ENCODE measurements at places on chromosomes 2 and 18.

DNA sequence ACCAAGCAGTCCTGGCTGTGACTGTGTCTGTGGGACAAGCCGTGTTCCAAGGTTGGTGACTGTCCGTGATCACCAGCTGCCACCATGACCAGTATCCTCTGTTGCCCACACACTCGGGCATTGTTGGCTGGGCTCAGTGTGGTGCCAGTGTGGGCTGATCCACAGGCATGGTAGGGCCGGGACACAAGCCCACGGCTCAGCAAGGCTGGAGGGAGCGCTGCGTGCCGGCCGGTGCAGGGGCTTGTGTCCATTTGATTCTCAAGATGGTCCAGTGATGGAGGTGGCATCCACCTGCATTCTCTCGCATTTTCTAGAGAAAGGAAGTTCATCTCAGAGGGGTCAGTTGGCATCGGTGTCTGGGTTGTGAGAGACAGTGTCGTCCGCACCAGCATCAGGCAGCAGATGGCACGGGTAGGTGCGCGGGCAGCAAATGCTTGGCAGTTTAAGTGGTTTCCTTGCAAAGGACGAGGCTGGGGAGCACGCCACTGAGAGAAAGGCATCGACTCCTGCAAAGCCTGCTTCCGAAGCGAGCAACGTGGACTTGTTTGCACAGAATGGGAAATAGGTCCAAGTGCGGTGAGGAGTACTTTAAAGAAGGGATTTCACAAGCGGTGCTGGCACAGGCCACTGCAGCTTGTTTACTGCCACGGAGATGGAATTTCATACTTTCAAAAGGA is 20.9 kb downstream of the TWIST2 start:
- peak; percentile 95 for DNase-seq

- DNase-seq: no peak
Measured at GRCh38 chr2:127177617-127178263, 42.4 kb downstream of the CYP27C1 start.

DNA sequence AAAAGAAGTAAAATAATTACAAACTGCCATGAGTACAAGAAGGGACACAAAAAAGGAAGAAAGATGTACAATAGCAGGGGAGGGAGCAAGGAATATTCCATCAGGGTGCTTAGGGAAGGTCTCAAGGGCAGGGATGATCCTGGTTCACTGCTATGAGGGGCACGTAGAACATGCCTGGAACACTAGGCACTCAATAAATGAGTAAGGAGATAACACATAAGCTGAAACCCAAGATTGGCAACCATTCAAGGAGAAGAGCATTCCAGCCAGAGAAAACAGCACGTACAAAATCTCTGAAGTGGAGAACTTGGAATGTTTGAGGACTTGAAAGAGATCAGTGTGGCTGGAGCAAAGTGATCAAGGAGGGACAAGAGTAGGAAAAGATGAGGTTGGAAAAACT is 103.2 kb downstream of the FAM161A start:
- peak; percentile 76 for DNase-seq

GRCh38 chr18:36264283-36264682 is 33.2 kb upstream of the FHOD3 start:
- DNase-seq: peak; percentile 12

DNA sequence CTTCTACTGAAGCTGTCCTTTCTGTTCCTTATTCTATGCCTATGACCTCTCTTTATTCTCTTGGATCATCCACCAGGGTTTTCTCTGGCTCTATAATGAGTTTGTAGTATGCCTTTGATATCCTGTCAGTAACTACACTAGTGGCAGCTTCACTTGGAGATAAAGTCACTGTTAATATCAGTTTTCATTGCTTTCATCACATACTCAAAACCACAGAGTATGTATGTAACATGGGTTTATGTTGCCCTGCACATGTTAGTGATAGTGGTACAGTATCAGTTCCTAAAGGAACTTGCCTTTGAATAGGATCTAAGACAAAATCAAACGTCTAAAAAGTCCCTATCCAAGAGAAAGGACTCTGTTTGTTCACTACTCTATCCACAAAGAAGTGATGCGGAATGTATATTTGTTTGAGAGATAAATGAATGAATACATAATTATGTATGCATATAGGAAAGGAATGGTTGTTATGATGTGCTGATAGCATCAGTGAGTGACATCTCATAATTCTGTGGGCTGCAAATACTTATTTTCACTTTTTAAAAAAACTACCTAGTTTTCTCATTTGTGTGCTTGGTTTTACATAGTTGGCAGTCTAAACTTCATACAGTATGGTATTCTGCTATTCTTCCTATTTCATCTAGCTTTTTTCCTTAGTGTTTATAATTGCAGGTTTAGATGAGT is 45.1 kb downstream of the TET3 start:
- DNase-seq: no peak

DNA sequence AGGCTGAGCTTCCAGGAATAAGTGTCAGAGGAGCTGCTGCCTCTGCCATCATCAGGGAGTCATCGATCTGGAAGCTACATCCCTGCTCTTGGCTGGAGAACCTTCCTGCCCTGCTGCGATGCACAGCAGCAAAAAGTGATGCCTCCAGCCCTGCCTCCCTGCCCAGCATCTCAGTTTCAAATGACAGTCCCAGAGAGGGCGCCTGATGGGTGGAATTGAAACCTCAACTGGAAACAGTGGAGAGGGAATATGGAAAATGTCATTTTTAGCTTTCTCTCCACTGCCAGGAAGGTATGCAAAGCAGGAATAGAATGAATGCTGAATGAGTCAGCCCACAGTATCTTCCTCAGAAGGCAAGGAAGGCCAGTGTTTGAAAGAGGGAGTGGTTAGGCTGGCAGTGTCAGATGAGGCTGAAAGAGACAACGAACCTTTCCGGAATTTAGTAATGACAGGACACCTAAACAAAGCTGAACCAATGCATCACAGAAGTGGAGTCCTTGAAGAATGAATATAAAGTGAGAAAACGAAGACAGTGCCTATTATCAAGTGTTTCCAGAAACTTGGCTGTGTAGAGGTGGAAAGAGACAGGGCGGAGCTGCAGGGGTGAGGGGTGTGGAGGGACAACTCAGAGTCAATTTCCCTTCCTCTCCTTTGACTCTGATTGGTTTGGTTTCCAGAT is 153.9 kb upstream of the NDUFV2 start:
- DNase-seq: peak; percentile 89
